ENCODE measurements at places on chromosomes 12 and 14. TPM values are rescaled to one million over a fixed set of nuclear protein-coding genes. Genes with fewer than 3 reads are reported as not detected.
A peak's percentile ranks its signal among the peaks of the same experiment; 100 is the strongest.

DNA sequence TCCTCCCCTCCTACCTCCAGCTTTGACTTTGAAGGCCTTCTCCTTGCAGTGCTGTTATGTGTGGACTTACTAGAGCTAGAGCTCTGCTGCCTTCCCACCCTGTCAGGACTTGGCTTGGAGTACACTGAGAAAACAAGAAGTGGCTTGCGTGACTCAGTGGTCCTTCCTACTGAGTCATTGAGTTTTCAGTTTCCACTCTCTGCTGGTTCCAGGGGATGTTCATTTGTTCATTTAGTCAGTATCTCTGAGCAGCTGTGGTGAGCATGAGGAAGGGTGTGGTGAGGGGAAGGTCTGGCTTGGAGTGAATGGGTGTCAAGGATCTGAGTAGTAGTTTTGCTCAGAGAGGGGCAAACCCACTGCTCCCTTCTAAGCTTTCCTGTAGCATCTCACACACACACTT is 17.2 kb upstream of the ELK3 start:
- peak; percentile 90 for DNase-seq

DNA sequence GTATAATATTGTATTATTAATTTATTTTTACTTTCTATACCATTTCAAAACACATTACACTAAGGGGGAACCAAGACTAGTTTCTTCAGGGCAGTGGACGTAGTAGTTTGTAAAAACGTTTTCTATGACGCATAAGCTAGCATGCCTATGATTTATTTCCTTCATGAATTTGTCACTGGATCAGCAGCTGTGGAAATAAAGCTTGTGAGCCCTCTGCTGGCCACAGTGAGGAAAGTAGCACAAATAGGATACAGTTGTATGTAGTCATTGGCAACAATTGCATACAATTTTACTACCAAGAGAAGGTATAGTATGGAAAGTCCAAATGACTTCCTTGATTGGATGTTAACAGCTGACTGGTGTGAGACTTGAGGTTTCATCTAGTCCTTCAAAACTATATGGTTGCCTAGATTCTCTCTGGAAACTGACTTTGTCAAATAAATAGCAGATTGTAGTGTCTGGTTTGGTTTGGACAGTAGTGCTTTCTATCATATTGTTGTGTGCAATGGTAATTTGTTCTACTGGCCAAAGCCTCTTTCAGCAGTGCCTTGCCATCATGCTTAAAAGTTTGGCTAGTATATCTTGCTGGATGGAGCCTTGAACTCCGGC is 24.3 kb upstream of the PLEKHD1 start:
- peak; percentile 77 for DNase-seq

DNA sequence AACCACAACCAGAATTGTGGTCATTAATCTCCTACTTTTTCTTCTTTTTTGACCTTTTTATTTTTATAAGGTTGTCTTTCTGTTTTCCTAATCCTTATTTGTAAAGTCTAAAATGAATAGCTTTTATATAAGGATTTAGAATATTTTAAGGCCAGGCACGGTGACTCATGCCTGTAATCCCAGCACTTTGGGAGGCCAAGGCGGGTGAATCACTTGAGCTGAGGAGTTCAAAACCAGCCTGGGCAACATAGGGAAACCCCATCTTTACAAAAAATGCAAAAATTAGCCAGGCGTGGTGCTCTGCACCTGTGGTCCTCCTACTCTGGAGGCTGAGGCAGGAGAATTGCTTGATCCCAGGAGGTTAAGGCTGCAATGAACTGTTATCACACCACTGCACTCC is 55.1 kb downstream of the IFT81 start:
- DNase-seq = no peak

GRCh38 chr14:24256960-24257359 is 6.0 kb downstream of the TGM1 start:
- DNase-seq = no peak

DNA sequence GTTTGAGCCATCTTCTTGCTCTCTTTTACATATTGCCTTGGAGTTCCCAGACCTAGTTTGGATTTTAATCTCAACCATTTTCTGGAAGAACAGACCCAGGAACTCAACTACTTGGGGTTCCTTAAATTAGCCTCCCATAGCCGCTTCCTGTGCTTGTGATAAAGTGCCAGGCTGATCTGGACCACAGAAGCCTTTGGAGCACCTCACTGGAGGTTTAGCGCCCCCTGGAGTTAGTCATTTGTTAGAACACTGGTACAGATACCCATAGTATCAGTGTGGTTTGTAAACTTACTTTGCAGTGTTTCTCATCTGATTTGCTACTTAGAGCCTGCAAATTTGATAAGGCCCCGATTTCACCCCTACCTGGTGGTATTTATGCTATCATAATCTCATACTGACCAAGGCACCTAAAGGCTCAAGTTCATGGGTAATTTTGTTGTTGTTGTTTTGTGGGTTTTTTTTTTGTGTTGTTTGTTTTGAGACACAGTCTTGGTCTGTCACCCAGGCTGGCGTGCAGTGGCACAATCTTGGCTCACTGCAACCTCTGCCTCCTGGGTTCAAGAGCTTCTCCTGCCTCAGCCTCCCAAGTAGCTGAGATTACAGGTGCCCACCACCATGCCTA is 3.7 kb downstream of the UNC119B start:
- peak; percentile 85 for DNase-seq

DNA sequence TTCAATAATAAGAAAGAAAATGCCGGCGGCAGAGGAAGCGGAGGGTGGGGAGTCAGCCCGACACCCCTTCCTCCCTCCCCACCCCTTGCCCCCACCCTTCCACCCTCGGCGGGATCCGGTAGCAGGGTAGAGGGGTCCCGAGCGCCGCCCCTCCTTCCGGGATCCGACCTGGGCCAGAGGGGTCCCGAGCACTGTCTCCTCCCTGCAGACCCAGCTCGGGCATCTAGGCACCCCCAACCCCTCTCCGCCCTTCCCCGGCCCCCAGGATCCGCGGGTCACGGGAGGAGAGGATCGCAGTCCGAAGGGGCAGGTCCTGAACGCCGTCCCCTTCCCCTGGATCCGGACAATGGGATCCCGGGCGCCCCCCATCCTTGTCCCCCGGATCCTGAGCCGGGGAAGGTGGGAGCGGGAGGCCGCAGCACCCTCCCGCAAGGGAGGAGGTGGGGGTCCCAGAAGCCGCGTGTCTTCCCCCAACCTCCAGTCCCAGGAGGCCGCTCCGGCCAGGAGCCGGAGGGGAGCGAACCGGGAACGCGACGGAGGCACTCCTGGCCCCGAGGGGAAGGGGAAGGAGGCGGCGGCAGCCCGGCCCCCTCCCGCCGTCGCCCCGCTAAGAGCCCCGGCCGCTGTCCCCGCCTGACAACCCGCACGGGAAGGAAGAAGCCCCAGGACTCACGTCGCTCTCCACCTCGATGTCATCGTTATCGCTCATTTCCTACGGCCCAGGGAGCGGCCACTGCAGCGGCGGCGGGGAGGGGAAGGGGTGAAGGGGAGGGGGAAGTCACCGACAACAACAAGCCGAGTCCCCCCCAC is 481 bp downstream of the MAX start:
- DNase-seq = peak; percentile 67

DNA sequence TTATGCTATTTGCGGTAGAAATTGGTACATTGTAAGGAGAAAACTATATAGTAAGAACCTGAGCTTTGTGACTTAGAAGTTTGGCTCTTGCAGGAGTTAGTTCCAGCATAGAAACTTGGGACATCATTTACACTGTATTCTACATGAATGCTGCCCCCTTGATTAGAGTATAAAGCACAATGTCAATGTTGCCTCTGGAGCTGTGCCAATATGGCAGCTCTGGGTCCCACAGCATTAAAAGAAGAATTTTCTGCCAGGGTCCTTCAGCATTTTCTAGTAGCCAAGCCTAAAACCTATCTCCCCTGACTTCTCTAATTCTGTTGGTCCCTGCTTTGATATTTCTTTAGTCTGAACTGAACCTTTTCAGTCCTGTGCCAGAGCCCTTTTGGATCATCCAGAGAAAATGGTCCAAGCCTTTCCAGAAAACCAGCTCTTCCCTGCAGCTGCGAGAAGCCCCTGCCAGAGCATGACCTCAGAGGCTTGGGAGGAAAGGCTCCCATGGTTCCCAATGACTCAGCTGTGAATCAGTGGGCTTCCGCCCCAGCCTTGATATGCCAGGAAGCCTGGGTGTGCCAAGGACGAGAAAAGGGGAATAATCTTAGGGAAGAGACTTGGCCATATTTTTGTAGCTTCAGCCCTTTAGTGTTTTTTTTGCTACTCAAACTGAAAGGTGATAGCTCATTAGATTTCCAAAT is 43.2 kb downstream of the PLEKHG7 start:
- DNase-seq = no peak

DNA sequence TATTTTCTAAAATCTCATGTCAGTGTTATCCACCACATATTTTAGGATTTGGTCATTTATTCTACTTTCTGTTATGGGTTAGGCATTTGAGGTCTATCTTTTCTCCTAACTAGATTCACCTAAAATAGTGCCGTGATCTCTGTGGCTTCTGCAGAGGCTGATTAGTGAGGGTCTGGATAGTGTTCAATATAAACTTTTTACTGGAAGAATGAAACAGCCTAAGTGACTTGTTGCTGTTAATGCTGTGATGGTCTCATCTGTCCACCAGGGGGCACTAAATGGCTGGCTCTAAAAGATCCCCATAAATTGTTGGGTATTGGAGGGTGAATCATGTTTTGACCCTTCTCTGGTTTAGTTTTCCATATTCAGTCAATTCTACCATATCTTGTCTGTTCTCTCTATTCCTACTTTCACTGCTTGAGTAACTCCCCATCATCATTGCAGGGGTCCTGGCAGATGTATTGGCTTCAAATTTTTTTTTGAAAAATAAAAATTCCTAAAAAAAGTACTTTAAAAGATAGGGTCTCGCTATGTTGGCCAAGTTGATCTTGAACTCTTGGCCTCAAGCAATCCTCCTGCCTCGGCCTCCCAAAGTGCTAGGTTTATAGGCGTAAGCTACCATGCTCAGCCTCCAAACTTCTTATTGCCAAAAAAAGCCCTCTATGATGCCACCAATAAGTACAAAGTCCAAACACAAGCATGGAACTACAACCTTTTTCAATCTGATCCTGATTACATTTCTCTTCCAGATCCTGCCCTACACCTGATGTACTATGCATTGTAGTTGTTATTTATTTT is 6.9 kb downstream of the PABPN1 start:
- peak; percentile 76 for DNase-seq

DNA sequence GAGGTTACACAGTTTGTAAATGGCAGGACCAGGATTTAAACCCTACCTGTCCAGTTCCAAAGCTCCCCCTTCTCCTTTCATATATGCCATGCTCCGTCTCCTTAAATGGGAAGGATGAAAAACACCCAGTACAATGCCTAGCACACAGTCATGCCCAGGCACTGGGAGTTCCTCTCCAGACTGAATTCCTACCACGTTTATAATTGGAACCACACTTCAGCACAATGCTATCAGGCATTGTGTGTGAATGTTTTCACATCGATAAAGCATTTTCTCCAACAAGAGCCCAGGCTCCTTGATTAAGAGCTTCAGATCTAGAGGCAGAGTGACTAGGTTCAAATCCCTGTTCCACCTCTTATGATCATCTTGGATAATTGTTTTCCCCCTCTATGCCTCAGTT is 2.7 kb upstream of the NUAK1 start:
- no peak for DNase-seq

DNA sequence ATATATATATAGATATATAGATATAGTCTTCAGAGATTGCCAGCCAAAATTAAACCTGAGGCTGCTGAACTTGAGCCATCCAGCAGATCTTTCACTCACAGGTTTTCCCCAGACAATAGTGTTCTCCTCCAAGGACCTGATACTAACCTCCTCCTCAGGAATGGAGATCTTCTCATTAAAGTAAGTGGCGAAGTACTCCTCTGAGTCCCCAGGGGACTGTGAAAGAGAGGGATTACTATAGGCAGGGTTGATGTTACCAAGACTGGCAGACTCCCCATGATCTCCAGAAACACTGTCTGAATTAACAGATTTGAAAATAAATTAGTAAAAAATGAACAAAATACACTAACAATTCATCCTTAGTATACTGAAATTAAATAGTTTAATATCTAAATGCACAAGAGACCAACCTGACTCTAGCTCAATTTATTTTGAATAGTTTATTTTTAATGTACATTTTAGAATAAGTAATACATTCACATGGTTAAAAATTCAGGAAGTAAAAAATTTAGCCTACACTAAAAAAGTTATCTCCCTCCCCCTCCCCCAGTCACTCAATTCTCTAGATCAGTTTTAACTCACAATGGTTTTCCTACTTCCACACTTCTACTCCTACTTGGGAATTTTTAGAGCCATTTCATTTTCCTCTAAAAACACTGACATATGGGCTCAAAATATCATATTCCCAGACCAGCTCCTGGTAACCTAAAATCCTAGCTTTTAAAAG is 17.7 kb downstream of the SLC11A2 start:
- no peak for DNase-seq

DNA sequence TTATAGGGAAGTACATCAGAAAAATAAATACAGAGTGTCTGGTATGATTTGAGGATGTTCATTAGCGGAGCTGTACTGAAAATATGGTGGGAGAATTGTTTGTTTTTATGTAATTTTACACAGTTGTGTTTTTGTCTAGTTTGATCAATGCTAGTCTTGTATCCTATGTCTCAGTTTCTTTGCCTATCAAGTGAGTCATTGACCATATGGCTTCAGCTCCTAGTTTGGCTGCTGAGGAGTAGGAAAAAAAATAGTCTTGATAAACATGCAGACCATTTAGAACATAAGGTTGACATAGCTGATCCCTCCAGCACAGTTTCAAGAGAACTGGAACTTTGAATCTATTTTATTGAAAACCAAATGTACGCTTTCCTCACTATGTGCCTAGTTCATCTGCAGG is 1292.1 kb upstream of the FLRT2 start:
- no peak for DNase-seq

- no peak for DNase-seq
Measured at GRCh38 chr14:29310757-29311156, 544.2 kb downstream of the FOXG1 start.

DNA sequence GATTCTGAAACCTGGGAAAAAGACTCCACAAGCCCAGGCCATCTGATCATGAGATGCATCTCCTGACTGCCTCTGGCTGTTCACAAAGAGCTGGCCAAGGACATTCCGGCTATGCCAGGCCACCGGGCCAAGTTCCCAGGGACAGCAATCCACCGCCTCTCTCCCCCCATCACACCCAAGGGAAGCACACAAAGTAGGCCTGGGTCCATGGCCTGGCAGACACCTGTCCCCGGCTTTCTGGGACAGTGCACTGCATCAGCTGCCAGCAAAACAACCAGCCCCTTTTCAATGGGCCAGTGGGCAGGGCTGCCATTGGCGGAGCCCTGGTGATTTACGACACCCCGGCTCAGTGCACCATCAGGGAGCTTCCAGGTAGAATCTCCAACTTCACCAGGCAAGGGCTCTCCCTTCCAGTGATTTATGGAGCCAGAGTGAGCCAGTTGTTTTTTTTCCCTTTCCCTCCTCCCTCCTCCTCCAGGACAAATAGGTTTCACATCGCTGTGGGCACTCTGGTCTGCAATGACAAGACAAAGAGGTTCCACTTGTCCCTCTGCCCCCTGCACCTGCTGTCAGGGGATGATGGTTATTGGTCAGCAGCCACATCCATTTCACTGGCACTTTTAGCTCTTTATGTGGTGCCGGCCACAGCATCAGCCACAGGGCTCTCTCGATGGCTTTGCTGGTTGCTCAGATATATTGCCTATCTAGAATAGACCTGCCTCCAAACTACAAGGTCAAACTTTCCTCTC is 149.6 kb downstream of the SLC38A6 start:
- DNase-seq = no peak

The IAPP gene
- total RNA-seq = not detected

The POTEG gene
- total RNA-seq = not detected

The SPX gene
- 0.40 TPM for total RNA-seq

The BIN2 gene
- total RNA-seq = 109 TPM

The MORN3 gene
- 0.54 TPM for total RNA-seq

The TMEM233 gene
- total RNA-seq = not detected

The GPR137C gene
- 0.85 TPM for total RNA-seq

The NKX2-1 gene
- not detected for total RNA-seq
